ENCODE measurements at places on chromosomes 4 and X. TPM values are rescaled to one million over a fixed set of nuclear protein-coding genes. Genes with fewer than 3 reads are reported as not detected.
A peak's percentile ranks its signal among the peaks of the same experiment; 100 is the strongest.

CRMP1 gene
- not detected for total RNA-seq

GYG2 gene
- 7.8 TPM for total RNA-seq

SPANXA1 gene
- total RNA-seq = not detected

PNCK gene
- total RNA-seq = 0.74 TPM

SSX2B gene
- total RNA-seq = not detected

TMEM47 gene
- total RNA-seq = not detected

ARHGEF6 gene
- total RNA-seq = not detected

PAGE2 gene
- total RNA-seq = not detected

PDLIM3 gene
- total RNA-seq = 15.7 TPM

GRCh38 chrX:135596495-135596894, 76.0 kb downstream of the INTS6L start:
- peak; percentile 23 for DNase-seq

- DNase-seq = no peak
Measured at GRCh38 chr4:40246011-40246900, 49.4 kb downstream of the RHOH start.

GRCh38 chr4:8939840-8940742, 68.5 kb upstream of the HMX1 start:
- DNase-seq = no peak

- DNase-seq = no peak
Measured at GRCh38 chr4:174036576-174036975, 246.9 kb downstream of the FBXO8 start.

DNA sequence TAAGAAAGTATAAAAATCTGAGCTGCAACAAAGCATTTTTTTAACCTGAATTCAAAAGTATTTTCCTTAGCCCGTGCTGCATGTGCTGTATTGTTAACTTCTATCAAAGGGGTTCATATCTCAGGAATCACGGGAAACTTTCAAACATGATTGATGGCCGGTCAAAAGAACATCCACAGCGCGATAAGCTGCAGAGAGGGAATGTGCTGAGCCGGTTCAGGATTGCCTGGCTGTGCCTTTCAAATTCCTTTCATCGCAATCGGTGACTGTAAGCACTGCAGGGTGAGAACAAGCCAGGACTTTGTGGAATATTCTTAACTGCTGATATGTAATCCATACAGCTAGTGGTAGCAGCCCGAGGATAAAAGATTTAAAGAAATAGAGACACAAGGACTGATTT, 210.9 kb upstream of the NOCT start:
- no peak for DNase-seq

GRCh38 chrX:38960137-38960536, 158.9 kb downstream of the MID1IP1 start:
- DNase-seq = no peak

GRCh38 chrX:39955625-39956024, 142.1 kb downstream of the BCOR start:
- DNase-seq = no peak

DNA sequence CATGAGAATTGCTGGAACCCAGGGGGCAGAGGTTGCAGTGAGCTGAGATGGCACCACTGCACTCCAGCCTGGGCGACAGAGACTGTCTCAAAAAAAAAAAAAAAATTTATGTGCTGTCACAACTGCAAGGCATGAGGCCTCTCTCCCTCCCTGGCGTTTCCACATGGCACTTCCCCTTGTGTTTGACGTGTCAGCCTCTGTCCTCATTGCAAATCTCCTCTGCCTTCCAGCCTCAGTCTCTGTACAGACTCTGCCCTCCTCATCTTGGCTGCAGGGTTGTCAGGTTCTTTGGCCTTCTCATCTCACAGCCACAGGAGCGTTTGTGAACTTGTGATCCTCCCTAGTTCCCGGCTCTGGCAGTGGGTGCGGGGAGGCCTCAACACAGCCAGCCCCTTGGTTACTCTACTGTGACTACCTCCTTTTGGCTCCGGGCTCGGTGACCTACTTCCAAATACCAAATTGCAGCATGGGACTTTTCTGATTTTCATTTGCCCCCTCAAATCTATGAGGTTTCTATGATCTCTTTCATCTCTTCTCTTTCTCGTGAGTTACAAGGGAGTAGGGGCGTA, 250.0 kb downstream of the CBR4 start:
- DNase-seq = no peak

DNA sequence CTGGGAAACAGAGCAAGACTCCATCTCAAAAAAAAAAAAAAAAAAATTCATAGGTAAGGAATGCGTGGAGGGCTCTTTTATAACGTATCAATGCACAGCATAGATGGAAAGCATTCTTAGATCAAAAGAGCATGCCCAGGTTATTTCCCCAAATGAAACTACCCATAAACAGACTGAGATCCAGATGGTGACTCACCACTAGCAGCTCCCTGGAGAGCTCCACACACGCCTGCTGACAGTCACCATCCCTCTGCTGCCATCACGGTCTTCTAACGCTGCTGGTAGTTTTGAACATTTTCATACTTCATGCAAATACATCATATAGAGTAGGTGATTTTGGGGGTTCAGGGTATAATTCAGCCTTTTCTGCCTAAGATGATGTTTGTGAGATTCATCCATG, 136.9 kb downstream of the ASMT start:
- no peak for DNase-seq

DNA sequence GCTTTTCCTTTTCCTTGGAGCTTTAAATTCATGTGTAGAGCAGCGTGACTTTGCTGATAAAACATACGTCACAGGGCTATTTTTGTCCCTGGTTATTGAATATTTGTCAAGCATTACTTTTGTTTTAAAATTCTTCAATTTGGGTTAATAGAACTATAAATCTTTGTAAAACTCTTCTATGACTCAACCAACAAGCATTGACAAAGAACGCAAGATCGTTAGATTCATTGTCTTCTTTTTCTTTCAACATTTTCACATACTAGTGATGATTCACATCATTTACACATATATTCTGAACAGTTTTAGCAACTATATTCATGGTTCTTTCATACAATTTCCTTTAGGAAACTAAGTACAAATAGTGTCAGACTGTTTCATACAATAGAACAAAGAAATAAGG, 72.0 kb upstream of the GPM6A start:
- no peak for DNase-seq

GRCh38 chr4:39565878-39566600, 38.8 kb upstream of the UGDH start:
- DNase-seq = no peak

DNA sequence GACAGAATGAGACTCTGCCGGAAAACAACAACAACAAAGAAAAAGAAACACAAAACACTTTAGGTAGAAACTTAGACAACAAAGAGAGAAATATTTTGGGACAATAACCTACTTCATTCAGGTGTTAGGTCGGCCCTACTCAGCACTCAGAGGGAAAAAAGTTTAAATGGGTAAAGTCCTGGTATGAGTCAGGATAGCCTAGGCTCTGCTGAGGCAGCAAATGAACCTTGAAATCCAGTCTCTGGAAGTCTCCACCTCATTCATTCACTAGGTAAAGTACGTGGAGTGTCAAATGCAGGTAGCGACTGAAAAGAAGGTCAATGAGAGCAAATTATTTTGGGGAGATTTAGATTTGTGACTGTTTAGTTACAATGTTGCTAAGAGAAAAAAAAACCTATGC, 127.4 kb downstream of the FHDC1 start:
- no peak for DNase-seq

DNA sequence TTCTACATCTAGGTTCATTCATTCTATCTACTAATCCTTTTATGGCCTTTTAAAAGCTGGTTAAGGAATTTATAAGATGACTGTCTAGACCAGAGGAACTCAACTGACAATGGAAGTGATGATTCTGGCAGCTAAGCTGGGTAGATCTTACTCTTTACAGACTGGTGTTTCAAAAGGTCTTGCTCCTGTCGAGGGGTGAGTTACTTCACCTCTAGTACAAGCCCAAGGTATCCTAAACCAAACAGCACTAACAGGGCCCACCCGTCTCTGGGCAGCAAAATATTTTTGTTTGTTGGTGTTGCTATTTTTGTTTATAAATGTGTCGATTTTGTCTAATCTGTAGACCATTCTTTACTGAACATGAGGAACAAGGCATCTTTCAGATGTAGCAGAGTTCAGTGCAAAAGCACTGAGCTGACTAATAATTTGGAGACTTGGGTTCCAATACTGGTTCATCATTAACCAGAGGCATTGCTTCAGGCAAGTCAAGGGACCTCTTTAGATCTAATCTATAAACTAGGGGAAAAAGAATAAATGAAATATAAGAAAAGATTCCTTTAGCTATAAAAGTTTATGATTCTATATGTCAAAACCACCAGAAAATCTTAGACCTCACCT, 90.3 kb upstream of the FRG1 start:
- no peak for DNase-seq

DNA sequence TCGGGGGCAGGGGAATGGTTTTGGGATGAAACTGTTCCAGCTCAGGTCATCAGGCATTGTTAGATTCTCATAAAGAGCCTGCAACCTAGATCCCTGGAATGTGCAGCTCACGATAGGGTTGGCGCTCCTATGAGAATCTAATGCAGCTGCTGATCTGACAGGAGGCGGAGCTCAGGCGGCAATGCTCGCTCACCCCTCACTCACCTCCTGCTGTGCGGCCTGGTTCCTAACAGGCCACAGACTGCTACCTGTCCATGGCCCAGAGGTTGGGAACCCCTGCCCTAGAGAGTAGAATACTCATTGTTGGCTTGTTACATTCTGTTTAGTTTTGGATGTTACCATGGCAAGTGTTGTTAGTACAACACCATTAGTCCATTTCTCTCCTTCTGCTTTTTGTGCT, 40.8 kb upstream of the STX18 start:
- DNase-seq = no peak

DNA sequence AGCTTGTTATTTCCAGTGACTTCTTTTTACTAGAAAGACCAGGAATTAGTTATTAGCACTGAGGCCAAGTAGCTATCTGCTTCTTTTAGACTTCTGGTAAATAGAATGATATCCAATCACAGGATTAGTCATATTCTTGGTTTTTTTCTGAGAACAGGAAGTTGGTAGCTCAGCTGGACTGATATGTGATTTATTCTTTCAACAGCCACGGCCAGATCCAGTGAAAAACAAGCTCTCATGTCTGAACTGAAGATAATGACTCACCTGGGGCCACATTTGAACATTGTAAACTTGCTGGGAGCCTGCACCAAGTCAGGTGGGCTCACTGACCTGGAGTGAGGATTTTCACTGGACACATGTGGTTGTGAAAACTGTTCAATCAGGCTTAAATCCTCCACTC, 48.6 kb downstream of the PDGFRA start:
- no peak for DNase-seq

DNA sequence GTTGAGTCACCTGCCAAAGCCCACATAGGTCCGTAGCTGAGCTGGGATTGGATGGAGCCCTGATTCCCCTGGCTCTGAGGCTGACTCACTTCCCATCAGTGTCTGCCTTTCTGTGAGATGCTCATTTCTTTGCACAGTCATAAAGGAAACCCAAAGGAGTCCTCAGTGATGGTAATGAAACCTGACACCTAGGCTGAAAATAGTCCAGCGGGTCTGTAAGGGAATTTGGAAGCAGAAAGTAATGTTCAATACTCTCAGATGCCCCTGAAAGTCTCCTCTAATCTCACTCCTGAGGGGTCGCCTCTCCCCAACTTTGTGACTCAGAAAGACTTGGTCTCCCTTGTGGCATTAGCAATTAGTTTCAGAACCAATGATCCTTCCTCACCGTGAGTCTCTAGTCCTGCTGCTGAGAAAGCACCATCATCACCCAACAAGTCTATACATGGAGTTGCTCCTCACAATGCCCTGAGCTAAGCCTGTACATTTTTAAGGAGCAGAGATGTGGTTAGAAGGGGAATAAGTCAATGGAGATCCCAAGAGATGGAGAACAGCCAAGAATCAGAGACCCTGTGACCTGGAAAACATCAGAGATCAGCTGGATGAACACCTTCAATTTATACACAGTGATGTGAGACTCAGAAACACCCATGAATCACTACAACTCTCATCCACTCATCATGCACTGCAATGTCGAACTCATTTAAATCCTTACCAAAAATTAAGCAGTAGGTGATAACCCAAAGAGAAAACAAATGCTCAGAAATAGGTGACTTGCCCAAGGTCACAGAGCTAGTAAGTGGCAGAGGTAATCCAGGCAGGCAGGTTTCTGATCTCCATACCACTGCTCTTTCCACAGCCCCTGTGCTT, 219.0 kb upstream of the CPEB2 start:
- DNase-seq = no peak

DNA sequence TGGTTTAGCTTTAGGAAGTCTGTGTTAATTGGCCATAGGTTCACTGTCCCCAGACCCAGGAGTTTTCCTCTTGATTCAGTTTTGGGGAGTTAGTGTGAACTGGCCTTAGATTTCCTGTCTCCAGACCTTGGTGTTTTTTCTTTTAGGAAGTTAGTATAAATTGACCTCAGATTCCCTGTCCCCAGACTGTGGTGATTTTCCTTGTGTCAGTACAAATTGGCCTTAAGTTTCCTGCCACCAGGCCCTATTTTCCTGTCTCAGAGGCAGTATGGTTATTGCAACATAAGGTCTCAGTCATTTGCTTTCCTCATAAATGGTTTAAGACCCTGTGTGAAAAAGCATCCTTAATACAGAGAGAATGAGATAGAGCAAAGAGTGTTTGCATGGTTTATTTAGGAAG, 595.8 kb downstream of the NLGN4X start:
- no peak for DNase-seq

DNA sequence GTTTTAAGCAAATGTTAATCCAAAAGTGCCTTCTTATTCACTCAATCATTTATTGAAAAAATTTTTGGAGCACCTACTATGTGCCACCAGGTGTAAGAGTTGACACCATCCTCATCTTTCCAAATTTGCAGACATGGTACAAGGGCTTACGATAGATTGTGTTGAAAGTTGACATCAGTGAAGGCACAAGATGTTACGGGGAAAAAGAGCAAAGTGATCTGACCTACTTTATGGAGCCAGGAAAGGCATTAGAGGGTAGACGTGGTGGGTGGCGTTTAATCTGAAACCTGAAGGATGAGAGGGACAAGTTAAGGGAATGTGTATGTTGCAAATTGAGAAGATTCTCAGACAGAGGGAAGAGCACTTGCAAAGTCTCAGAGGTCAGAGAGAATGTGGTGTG, 167.8 kb upstream of the HAND2 start:
- DNase-seq = no peak

DNA sequence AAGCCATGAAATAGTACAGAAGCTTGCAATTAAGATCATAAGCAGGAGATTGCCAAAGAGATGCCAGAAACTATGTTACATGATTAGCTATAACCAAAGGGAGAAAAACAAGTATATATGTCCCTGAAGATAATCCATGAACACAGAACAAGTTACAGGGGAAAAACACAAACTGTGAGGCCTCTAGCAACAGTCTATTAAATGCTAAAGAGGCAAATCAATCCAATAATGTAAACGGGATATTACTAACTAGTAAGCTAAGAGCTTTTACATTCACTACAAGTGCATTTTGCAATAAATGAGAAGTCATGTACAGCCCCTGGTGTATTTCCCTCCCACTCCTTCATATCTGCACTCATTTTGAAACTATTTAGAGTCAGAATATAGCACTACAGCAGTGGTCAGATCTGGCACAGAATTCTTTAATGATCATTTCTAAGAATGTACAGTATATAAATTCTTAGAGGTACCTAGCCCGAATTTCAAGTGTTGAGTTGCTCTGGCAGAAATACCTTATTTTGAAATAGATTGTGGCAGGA, 449.8 kb upstream of the SMIM31 start:
- no peak for DNase-seq
